ENCODE measurements at places on chromosomes 12 and 14.

GRCh38 chr14:95362138-95362494, 42.4 kb upstream of the CLMN start:
- DNase-seq = no peak

DNA sequence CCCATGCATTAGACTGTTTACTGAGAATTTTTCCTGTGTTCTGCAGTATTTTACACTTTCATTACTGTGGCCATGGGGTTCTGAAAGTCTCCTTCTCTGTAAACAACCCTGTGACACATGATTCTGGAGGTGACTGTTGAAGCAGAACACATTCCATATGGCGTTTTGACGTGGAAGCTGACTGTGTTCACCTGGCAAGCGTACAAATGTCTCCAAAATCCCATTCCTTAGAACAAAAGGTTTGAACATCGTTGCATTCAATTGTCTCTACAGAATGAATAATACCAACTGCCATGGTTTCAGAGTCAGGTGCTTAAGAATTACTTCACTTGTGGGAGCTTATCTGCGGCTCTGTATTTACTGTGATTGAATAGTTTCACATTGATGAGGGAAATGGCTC, 485.6 kb upstream of the TMEM132C start:
- no peak for DNase-seq

DNA sequence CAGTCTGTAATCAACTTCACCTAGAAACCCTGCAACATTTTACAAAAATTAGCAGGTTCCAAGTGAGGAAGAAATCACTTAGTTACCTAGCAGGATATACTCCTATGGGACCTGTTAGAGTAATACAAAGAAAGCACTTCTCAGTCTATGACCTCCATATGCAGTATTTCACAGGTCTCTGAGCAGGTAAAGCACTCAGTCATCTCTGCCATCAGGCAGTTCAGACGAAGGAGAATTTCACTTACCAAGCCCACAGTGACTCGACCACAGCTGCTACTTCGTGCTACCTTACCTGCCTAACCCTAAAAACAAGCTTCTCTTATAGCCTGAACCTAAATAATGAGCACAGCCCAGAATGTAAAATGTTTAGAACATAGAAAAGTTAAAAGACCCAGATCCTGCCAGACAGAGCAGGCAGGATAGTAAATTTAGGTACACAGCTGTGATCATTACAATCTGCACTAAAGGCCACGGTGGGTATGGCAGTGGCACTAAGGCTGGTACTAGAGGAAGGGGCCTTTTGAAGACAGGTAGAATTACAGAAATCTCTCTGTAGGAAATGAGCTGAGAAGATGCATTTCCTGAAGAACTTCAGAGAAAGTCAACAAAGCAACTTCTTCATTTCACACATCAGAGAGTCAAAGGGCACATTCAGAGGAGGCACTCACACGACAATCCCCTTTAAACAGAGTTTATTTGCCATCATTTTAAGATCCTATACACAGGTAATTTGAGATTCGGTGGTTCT, 35.7 kb downstream of the DCAF5 start:
- no peak for DNase-seq

- DNase-seq = no peak
Observed at GRCh38 chr12:65430571-65431306, 152.3 kb downstream of the MSRB3 start.

GRCh38 chr14:74609721-74610120, 2.3 kb downstream of the LTBP2 start:
- no peak for DNase-seq

- no peak for DNase-seq
Observed at GRCh38 chr14:90418053-90418452, 21.2 kb downstream of the CALM1 start.

DNA sequence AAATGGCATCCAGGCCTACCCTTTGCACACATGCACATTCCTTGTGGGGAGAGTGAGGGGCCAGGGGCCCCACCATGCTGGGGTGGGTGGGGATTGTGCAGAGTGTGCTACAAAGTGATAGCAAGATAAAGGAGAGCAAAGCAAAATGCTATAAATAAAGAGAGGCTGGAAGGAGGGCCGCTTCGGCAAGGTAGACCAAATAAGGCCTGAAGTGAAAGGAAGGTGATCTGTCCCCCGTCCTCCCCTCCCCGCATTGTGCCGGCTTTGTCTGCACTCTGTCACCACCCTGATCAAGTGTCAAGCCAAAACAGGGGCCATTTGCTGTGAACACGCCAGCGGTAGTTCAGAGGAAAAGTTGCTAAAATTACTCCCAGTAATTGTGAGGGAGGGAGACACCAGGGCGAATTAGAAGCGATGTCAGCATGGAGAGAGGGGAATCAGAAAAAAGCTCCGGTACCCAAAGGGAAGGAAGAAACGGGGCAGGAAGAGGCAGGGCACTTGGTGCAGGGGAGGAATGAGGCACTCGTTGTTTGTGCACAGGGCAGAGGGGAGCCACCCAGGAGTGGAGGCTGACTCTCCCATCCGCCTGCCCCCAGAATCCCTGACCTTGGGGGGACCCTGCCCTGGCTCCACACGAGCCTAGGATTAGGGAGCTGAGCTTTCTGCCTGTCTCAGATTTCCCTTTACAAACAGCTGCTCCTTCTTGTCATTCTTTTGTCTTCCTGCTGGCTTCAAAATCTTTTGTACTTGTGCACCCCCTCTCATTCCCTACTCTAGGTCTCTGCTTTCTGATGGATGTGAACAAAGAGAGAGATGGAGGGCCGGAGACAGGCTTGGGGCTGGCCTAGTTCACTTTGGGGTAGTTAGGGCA, 2.9 kb upstream of the MYH7 start:
- DNase-seq = no peak

- no peak for DNase-seq
Observed at GRCh38 chr14:40581264-40581663, 1025.4 kb upstream of the LRFN5 start.

GRCh38 chr14:24296341-24297157, 3.0 kb downstream of the DHRS1 start:
- DNase-seq = peak; percentile 81

- no peak for DNase-seq
Observed at GRCh38 chr12:13126494-13126893, 23.0 kb upstream of the GSG1 start.
